Activated T-helper 1 cell treated with anti-CD3 and anti-CD28 coated beads, Interleukin-12 subunit alpha, Interleukin-12 subunit beta, Interleukin-2, Interleukin-4 antibody, amounts not matched to agents 30 ng/mL and 10 ng/mL and 1 ng/mL, durations not matched to agents 14 hours and 24 hours and 36 hours (primary cell): ENCODE measurements at places on chromosomes 12 and 14. TPM values are rescaled to one million over a fixed set of nuclear protein-coding genes. Genes with fewer than 3 reads are reported as not detected.
A peak's percentile ranks its signal among the peaks of the same experiment; 100 is the strongest.

DNA sequence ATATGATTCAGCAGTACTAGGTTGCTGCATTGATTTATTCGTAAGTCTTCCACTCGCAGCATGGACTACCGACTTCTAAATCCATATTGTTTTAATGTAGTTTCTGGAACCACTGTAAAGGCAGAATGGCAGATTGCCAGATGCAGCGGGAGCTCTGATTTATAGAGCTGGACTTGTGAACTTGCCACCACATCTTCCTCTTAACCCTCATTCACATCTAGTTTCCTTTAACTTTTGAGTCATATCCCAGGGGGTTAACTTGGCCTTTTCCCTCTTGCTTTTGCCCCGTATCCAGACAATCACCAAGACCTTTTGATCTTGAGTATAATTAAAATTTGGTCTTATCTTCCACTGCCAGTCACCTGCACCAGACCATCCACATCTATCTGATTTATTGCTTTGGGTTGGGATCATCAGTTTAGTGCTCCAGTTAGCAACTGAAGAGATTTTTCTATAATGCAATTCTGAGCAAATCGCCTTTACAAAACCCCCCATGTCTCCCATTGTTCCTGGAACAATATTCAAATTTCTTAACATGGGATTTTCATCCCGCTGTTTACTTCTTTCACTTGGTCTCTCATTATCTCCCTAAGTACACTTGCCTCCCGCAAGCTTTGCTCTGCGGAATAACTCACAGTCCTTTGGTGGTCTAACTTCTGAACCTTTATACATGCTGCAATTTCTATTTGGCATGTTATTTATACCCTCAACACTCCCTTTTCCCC, 130.5 kb downstream of the ACSS3 start:
- no peaks in the 10 kb centered on the region for H3K4me1 ChIP-seq
- H3K4me3 ChIP-seq = no peak overlapping the region
- no peaks in the 10 kb centered on the region for H3K36me3 ChIP-seq
- no peaks in the 10 kb centered on the region for H3K27me3 ChIP-seq

DNA sequence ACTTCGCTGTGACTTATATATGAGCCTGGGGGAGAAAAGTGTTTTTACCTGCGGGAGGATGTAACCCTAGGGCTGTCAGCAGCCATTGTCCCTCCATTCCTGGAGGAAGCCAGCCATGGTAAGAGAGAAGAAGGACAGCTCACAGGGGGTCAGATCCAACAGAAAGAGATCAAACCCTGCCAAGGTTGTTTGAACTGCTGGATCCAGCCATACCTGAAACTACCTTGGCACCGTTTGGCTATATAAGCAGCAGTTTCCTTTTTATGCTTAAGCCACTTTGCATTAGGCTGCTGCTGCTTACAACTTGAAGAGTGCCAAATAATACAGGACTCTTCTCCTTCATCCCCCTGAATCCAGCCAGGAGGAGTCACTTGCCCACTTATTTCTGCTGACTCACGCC, 205.5 kb downstream of the PHETA1 start:
- H3K27me3 ChIP-seq = peaks cover 3% of the 10 kb centered on the region
- no peaks in the 10 kb centered on the region for H3K4me1 ChIP-seq
- H3K36me3 ChIP-seq = no peaks in the 10 kb centered on the region
- no peak overlapping the region for H3K4me3 ChIP-seq
- DNase-seq = no peak

GRCh38 chr14:96177766-96178375, 26.8 kb upstream of the BDKRB2 start:
- no peaks in the 10 kb centered on the region for H3K4me1 ChIP-seq
- no peak for DNase-seq
- H3K27ac ChIP-seq = no peak overlapping the region
- no peaks in the 10 kb centered on the region for H3K27me3 ChIP-seq
- no peak overlapping the region for H3K4me3 ChIP-seq
- no peaks in the 10 kb centered on the region for H3K36me3 ChIP-seq

DNA sequence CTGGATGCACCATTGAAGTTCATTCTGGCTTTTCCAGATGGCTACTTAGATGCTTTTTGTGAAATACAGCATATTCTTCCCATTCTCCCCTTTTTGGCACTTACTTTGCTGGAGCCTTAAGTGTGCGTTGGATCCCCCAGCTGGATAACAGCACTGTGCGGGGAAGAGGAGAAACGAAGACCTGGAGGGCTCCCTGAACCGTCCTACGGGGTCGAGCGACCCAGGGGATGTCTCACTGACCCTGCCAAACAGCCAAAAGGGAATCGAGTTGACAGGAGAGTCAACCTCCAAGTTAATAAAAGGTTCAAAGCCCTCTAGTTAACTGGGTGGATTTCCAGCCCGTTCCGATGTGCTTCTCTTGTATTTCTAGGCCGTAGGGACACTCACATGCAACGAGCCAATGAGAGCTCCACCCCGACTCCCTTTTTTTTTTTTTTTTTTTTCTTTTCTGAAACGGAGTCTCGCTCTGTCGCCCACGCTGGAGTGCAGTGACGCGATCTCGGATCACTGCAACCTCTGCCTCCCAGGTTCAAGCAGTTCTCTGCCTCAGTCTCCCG, 1.0 kb upstream of the CAMKK2 start:
- H3K4me3 ChIP-seq = peak overlapping the region; percentile 79
- peak overlapping the region; percentile 88 for H3K27ac ChIP-seq
- H3K36me3 ChIP-seq = no peaks in the 10 kb centered on the region
- H3K4me1 ChIP-seq = peaks cover 31% of the 10 kb centered on the region
- no peaks in the 10 kb centered on the region for H3K27me3 ChIP-seq

GRCh38 chr14:69703047-69704039, 63.6 kb upstream of the SRSF5 start:
- DNase-seq = no peak
- H3K27ac ChIP-seq = peak overlapping the region; percentile 84
- peaks cover 57% of the 10 kb centered on the region for H3K36me3 ChIP-seq
- no peaks in the 10 kb centered on the region for H3K27me3 ChIP-seq
- H3K4me1 ChIP-seq = peaks cover 92% of the 10 kb centered on the region

DNA sequence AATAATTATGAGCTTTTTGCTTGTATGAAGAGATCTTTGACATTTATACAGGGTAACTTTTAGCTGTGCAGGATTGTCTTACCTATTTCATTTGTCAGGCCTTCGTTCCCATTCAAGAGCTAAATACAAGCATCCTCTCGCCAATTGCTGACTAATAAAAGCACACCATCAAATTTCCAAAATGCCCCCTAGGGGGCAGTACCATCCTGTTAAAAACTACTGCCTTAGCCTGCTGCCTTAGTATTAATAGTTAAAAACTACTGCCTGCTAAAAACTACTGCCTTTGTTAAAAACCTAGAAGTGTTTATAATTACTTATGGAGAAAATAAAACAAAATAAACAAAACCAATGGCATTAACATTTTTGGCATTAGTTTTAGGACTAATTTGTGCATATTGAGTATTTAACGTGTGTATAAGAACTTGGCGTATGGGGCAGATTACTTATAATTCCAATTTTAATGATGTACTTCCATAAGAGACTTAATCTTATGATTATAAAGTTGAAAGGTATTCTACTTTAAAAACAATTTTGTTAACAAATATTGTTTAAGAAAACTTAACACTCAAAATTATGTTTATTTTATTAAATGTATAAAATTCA, 3.0 kb upstream of the IFI27L2 start:
- H3K36me3 ChIP-seq = no peaks in the 10 kb centered on the region
- no peak overlapping the region for H3K4me3 ChIP-seq
- peak; percentile 51 for DNase-seq
- peaks cover 34% of the 10 kb centered on the region for H3K27me3 ChIP-seq
- H3K4me1 ChIP-seq = peaks cover 31% of the 10 kb centered on the region
- H3K27ac ChIP-seq = no peak overlapping the region

GRCh38 chr12:58503731-58504130, 416.6 kb downstream of the LRIG3 start:
- no peaks in the 10 kb centered on the region for H3K4me1 ChIP-seq
- H3K27me3 ChIP-seq = no peaks in the 10 kb centered on the region
- H3K27ac ChIP-seq = no peak overlapping the region
- DNase-seq = no peak
- H3K36me3 ChIP-seq = no peaks in the 10 kb centered on the region

RARG gene
- 58.6 and 61.6 TPM in 2 replicates for total RNA-seq

GNG2 gene
- total RNA-seq = 126 and 128 TPM in 2 replicates

WNT1 gene
- 0.21 and 0.24 TPM in 2 replicates for total RNA-seq
